RPMI7951 (cell line): ENCODE measurements at places on chromosomes 4 and X. TPM values are rescaled to one million over a fixed set of nuclear protein-coding genes. Genes with fewer than 3 reads are reported as not detected.
A peak's percentile ranks its signal among the peaks of the same experiment; 100 is the strongest.

DNA sequence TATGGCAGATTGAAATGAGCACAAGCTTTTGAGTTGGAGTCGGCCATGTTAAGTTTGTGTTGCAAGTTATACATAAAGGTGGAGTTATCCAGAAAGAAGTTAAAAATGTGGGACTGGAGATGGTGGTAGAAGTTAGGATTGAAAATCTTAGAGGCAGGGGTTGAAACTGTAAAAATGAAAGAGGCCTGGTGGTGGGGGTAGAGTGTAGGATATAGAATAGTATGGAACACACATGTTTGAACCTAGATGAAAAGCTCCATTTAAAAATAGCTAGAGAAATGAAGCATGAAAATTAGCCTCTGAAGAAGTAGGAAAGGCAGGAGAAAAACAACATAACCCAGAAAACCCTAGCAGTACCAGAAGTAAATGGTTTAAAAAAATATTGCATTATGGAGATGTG, 131.8 kb upstream of the ENPEP start:
- DNase-seq = peak; percentile 14

DNA sequence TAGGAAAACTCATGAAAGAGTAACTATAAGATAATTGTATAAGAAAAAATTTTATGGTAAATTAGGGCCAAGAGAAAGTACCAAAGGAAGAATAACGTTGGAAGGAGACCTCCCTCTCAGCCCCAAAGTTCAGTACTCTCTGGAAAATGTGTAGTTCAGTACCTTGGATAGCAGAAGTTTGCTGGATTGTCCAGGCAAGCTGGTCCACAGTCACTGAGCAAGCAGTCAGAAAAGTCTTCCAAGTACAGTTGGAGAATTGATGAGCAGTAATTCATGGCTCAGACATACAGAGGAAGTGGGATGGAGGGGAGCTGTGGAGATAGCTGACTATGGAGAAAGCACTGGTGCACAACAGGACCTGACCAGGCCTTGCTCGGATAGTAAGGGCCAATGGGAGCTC, 598.2 kb upstream of the NDST4 start:
- no peak for DNase-seq

DNA sequence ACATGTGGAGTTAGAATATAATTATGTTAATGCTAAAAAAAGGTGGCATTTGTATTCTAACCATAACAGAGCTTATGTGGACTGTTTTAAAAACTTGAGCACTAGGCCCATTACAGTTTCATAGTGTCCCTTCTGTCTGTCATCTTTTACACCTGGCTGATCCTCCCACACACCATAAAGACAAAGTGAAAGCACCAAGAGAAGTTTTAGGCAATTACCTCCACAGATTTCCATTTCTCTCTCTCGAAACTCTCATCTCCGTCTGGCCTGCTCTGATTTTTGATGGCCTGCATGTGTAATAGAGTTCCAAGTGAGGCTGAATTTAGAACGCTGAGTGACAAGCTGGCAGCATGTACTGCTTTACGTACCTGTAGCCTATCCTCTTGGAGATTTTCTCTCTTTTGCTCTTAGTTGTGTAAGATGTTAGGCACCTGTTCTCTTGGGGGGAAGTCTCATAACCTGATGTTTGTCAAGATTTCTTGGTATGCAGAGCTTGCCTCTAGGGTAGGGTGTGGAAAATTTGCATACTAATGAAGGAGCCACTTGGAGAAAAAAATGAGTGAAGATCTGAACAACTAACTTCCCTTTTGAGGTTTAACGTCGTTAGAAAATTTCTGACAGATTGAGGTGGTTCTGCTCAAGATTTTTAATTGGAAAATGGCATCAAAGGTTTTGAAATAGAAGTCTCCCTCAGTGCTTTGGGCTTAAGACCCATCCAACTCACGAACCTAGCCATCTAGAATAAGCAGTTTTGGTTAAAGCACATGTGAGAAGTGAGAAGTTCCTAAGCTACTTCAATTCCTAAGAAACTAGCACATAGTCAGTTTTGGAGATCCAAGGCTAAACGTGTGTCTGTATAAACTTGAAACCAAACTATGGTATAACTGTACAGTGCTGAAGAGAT, 57.6 kb upstream of the RAP1GDS1 start:
- DNase-seq = no peak

- DNase-seq = peak; percentile 84
These were observed 87.2 kb downstream of the AREG start for GRCh38 chr4:74531963-74532794.

GRCh38 chr4:8392591-8393190, 47.8 kb downstream of the ACOX3 start:
- DNase-seq = no peak

SMIM10L2A gene
- not detected in 2 replicates for total RNA-seq
